NCI-H1092 (cell line): ENCODE measurements at places on chromosomes 13 and 19.
A peak's percentile ranks its signal among the peaks of the same experiment; 100 is the strongest.

- DNase-seq = no peak
These were observed 216.9 kb downstream of the RGCC start for GRCh38 chr13:41674246-41674645.

- no peak for DNase-seq
These were observed 39.9 kb downstream of the ZNF611 start for GRCh38 chr19:52694921-52695320.

- no peak for DNase-seq
These were observed 173.9 kb downstream of the PRR20E start for GRCh38 chr13:57340878-57341277.

DNA sequence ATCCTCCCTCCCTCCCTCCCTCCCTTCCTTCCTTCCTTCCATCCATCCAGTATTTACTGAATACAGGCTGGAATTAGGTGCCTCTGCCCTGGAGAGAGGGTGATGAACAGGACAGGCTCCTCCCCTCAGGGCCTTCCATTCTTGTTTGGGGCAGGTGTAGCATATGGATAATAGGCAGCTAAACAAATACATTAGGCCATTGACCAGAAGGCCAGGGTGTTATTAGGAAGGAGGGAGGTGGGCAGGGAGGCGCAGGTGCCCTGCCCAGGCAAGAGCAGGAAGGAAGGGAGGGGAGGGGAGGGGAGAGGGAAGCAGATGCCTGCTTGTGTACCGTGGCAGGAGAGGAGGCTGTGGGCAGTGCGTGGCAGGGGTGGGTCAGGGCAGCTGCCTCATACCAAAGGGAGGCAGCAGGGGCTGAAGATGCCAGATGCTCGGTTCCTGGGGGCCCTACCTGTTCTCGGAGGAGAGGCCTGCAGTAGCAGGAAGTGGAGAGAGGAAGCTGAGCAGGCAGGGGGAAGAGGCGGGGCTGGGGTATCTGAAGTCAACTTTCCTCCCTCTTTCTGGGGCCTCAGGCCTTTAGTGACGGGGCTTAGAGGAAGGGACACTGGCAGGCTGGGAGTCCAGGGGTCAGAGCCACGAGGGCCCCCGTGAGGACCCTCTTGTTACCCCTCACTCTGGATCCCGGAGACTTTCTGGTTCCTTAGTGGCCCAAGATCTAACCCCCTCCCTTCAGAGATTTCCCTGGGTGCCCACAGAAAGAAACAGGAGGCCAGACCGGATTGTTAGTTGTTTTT lies at the start of gene RINL:
Gene RINL (minus strand): TSS at position 495 of the 794 bp plus-strand sequence. CDS start 1,533 bp downstream, outside the sequence.
- DNase-seq = peak; percentile 60

- no peak for DNase-seq
These were observed 498.9 kb upstream of the SLITRK5 start for GRCh38 chr13:87172166-87172835.
